Aorta (tissue), 5 donors: ENCODE measurements at places on chromosomes 7 and 10. TPM values are rescaled to one million over a fixed set of nuclear protein-coding genes. Genes with fewer than 3 reads are reported as not detected.

DNA sequence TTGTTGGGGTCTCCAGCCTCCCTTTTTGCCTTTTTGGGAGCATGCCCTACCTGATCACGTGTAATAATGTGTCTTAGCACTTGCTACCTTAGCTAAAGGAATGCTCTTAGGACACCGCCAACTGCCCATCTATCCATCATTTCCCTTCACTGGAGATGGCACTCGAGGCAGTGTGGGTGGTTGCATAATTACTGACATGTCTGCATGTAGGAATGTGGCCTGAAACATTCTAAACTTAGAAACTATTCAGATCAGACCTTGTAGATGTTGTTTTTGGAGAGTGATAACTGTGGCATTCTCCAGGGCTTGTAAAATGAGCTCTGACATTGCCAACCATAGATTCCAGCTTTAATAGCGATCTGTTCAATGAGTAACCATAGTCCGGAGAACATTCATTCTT is 365.8 kb downstream of the BBS9 start:
- peaks cover 11% of the 10 kb centered on the region for H3K4me1 ChIP-seq
- H3K27me3 ChIP-seq, result no peaks in the 10 kb centered on the region
- H3K4me3 ChIP-seq, result no peak overlapping the region
- H3K27ac ChIP-seq, result no peak overlapping the region
- H3K36me3 ChIP-seq, result no peaks in the 10 kb centered on the region

- H3K27ac ChIP-seq, result no peak overlapping the region
- H3K27me3 ChIP-seq, result no peaks in the 10 kb centered on the region
- no peak for DNase-seq
- H3K4me1 ChIP-seq, result no peaks in the 10 kb centered on the region
Observed at GRCh38 chr10:28858646-28859045, 181.3 kb downstream of the BAMBI start.

GRCh38 chr7:152354061-152354460 is 81.7 kb downstream of the KMT2C start:
- DNase-seq, result no peak
- no peak overlapping the region for H3K27ac ChIP-seq
- H3K36me3 ChIP-seq, result no peaks in the 10 kb centered on the region
- H3K4me3 ChIP-seq, result no peak overlapping the region
- H3K27me3 ChIP-seq, result no peaks in the 10 kb centered on the region
- peaks cover 2% of the 10 kb centered on the region for H3K4me1 ChIP-seq

DNA sequence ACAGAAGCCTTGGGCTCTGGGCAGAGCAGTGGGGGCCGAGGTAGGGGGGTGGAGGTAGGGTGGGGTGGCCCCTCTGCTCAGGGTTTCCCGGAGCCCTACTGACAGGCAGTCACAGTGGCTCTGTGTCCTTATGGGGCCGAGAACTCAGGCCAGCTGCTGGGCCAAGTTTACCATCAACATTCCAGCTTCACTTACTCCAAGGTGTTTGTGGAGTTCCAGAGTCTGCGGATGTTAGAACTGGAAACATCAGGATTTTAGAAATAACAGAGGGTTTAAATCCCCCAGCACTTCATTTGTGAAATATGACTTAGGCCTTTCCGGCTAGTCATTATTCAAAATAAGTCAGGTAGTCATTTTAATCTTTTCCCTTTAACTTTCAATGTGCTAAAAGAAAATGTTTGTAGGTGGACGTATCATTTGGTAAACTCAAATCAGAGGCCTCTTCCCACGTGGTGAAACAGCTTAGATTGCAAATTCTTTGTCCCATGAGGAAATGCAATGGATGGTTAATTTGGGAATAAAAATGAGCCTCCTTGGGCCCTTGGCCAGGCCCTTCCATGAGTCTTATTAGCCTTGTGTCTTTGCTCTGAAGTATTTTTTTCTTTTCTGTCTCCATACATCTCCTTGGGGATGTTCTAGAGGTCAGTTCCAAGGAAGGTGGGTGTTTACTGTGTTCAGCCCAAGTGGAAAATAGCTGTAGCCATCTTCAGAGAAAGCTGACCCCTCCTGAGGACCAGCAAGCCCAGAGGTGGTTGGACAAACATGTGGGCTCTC is 99.6 kb upstream of the BTBD16 start:
- no peak for DNase-seq
- H3K27ac ChIP-seq, result no peak overlapping the region
- H3K36me3 ChIP-seq, result no peaks in the 10 kb centered on the region
- no peaks in the 10 kb centered on the region for H3K27me3 ChIP-seq
- H3K4me3 ChIP-seq, result no peak overlapping the region

DNA sequence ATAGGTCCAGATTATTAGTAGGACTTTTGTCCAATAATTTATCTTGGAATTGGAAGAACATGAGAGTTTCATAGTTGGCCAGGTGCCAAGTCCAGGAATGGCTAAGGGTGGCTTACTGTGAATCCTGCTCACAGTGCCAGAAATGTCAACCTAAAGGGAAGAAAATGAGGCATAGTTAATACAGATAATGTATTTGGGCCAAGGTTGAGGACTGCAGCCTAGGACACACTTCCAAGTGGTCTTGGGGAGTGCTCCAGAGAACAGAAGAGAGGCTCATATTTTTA is 78.2 kb downstream of the MAPK8 start:
- H3K4me3 ChIP-seq, result no peak overlapping the region
- H3K36me3 ChIP-seq, result no peaks in the 10 kb centered on the region
- DNase-seq, result no peak
- H3K27me3 ChIP-seq, result no peaks in the 10 kb centered on the region
- H3K4me1 ChIP-seq, result peaks cover 2% of the 10 kb centered on the region

- DNase-seq, result no peak
- H3K27ac ChIP-seq, result no peak overlapping the region
- H3K4me1 ChIP-seq, result no peaks in the 10 kb centered on the region
- no peaks in the 10 kb centered on the region for H3K27me3 ChIP-seq
- no peak overlapping the region for H3K4me3 ChIP-seq
Observed at GRCh38 chr7:135811506-135811905, 62.9 kb upstream of the FAM180A start.

The ADAM12 gene
- total RNA-seq, result 5.5 TPM

The CYCS gene
- total RNA-seq, result 63.8 TPM

The DNAJC30 gene
- 7.8 TPM for total RNA-seq

GRCh38 chr7:142793156-142793555 is 22.4 kb downstream of the PRSS2 start:
- peaks cover 1% of the 10 kb centered on the region for H3K27me3 ChIP-seq
- no peak overlapping the region for H3K27ac ChIP-seq
- no peak overlapping the region for H3K4me3 ChIP-seq
- no peak for DNase-seq
- H3K4me1 ChIP-seq, result no peaks in the 10 kb centered on the region

- DNase-seq, result no peak
- H3K4me3 ChIP-seq, result no peak overlapping the region
- no peaks in the 10 kb centered on the region for H3K36me3 ChIP-seq
Observed at GRCh38 chr7:155594163-155594732, 47.9 kb upstream of the CNPY1 start.

- no peaks in the 10 kb centered on the region for H3K36me3 ChIP-seq
- no peak overlapping the region for H3K27ac ChIP-seq
- no peaks in the 10 kb centered on the region for H3K4me1 ChIP-seq
- no peaks in the 10 kb centered on the region for H3K27me3 ChIP-seq
- H3K4me3 ChIP-seq, result no peak overlapping the region
Observed at GRCh38 chr7:68306692-68307107, 1291.6 kb upstream of the AUTS2 start.

DNA sequence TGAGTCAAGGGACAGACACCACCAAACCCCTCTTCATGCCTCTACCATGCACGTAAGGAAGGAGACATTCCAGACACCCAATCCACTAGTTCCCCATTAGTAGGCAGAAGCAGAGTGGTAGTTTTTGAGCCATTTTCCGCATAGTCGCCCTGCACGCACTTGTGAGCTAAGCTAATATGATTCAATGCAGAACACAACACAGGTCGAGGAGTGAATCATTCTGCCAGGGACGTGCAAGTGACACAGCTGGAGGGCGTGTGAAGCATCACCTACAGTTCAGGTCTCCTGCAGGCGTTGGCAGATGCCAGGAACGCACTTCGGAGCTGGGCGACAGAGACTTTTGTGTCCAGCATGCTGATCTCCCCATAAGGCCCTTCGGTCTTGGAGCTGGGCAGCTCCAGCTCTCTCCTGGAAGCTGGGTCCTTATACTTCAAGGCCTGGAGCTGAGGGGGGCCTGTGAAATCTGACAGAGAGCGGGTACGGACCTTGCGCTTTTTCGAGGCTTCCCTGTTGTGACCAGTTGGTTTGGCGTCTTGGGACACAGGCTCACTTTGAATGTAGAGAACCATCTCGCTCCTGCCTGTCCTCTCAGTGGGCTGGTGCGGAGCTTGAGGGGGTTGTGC is 102.4 kb downstream of the SVIL start:
- H3K4me1 ChIP-seq, result peaks cover 11% of the 10 kb centered on the region
- H3K27me3 ChIP-seq, result no peaks in the 10 kb centered on the region
- no peak overlapping the region for H3K27ac ChIP-seq
- no peak for DNase-seq
- no peak overlapping the region for H3K4me3 ChIP-seq

GRCh38 chr10:124129471-124129870 is 36.1 kb upstream of the CHST15 start:
- no peak overlapping the region for H3K4me3 ChIP-seq
- H3K4me1 ChIP-seq, result no peaks in the 10 kb centered on the region
- H3K27me3 ChIP-seq, result no peaks in the 10 kb centered on the region
- DNase-seq, result no peak
- no peak overlapping the region for H3K27ac ChIP-seq
- no peaks in the 10 kb centered on the region for H3K36me3 ChIP-seq

The GPR26 gene
- total RNA-seq, result not detected

- no peaks in the 10 kb centered on the region for H3K36me3 ChIP-seq
- DNase-seq, result no peak
- no peaks in the 10 kb centered on the region for H3K27me3 ChIP-seq
- H3K4me3 ChIP-seq, result no peak overlapping the region
Observed at GRCh38 chr10:113139699-113140098, 189.7 kb downstream of the TCF7L2 start.

The ABCF2 gene
- total RNA-seq, result 25.8 TPM

GRCh38 chr10:94224656-94225055 is 138.1 kb downstream of the NOC3L start:
- H3K27me3 ChIP-seq, result no peaks in the 10 kb centered on the region
- no peak for DNase-seq
- H3K4me3 ChIP-seq, result no peak overlapping the region
- no peaks in the 10 kb centered on the region for H3K4me1 ChIP-seq
- H3K36me3 ChIP-seq, result peaks cover 2% of the 10 kb centered on the region

- H3K27me3 ChIP-seq, result no peaks in the 10 kb centered on the region
- H3K27ac ChIP-seq, result no peak overlapping the region
- no peak for DNase-seq
- no peak overlapping the region for H3K4me3 ChIP-seq
- no peaks in the 10 kb centered on the region for H3K4me1 ChIP-seq
- H3K36me3 ChIP-seq, result no peaks in the 10 kb centered on the region
Observed at GRCh38 chr10:5833814-5834213, 20.6 kb upstream of the GDI2 start.

The ADAP1 gene
- 11.9 TPM for total RNA-seq

GRCh38 chr7:158034571-158034970 is 553.1 kb downstream of the PTPRN2 start:
- H3K36me3 ChIP-seq, result no peaks in the 10 kb centered on the region
- DNase-seq, result no peak
- no peaks in the 10 kb centered on the region for H3K4me1 ChIP-seq
- no peak overlapping the region for H3K4me3 ChIP-seq
- H3K27ac ChIP-seq, result no peak overlapping the region

GRCh38 chr7:6558837-6559236 is 7.6 kb upstream of the GRID2IP start:
- no peak overlapping the region for H3K4me3 ChIP-seq
- H3K4me1 ChIP-seq, result no peaks in the 10 kb centered on the region
- no peaks in the 10 kb centered on the region for H3K27me3 ChIP-seq
- no peak overlapping the region for H3K27ac ChIP-seq

DNA sequence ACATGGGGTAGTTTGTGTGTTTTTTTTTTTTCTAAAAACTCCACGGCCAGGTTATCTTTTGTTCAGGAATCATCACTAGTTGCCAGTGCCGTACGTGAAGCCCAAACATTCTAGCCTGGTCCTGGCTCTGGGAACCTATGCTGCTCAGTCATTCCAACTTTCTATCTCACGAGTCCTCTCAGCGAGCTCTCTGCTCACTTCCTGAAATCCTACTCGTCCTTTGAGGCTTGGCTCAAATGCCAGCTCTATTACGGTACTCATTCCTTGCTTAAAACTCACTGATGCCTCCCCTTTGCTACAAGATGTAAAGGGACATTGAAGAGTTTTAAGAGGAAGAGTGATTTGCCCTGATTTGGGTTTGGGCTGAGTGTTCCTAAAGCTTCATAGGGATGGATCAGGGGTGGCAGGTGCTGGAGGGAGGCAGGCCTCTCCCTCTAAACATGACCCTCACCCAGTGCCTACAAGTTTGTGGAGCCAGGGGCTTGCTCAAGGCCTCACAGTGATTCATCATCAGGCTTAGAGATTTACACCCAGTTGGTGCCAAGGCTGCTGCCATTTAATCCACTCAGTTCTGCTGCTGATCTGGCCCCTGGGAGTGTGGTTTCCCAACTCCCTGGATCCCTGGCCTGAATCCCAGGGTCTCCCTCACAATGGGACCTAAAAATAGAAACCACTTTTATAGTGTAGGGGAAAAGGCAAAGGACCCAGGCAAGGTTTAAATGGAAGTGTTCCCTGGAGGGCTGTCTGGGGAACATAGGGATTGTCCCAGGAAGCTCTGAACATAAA is 46.1 kb upstream of the R3HCC1L start:
- H3K4me3 ChIP-seq, result no peak overlapping the region
- H3K27ac ChIP-seq, result no peak overlapping the region
- no peaks in the 10 kb centered on the region for H3K36me3 ChIP-seq
- no peaks in the 10 kb centered on the region for H3K27me3 ChIP-seq
- H3K4me1 ChIP-seq, result no peaks in the 10 kb centered on the region

- H3K4me1 ChIP-seq, result no peaks in the 10 kb centered on the region
- no peak for DNase-seq
Observed at GRCh38 chr7:45665172-45665571, 91.0 kb downstream of the ADCY1 start.

DNA sequence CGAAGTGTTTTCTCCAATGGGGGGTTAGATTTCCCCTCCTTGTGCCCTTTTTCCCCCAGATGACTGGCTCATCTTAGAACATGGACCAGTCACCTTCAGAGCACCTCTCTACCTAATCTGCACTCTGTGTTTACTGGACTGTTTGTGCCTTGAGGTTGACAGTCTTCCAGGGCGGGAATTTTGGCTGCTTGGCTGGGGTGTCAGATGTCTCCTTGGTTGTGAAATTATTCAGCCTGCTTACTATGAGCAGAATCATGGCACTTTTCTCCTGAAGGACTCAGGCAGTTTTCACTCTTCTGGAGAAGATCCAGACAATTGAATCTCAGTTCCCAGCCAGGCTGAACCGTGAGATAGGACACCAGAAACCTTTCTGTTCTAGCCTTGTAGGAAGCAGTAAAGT is 60.3 kb upstream of the NFKB2 start:
- no peaks in the 10 kb centered on the region for H3K27me3 ChIP-seq
- no peaks in the 10 kb centered on the region for H3K4me1 ChIP-seq
- no peak overlapping the region for H3K27ac ChIP-seq
- DNase-seq, result no peak
- no peak overlapping the region for H3K4me3 ChIP-seq

- H3K4me3 ChIP-seq, result no peak overlapping the region
- no peak for DNase-seq
- H3K27me3 ChIP-seq, result no peaks in the 10 kb centered on the region
- H3K27ac ChIP-seq, result no peak overlapping the region
Observed at GRCh38 chr10:14498326-14498725, 167.6 kb upstream of the FRMD4A start.

- DNase-seq, result no peak
- no peaks in the 10 kb centered on the region for H3K4me1 ChIP-seq
- no peaks in the 10 kb centered on the region for H3K36me3 ChIP-seq
- H3K27me3 ChIP-seq, result no peaks in the 10 kb centered on the region
Observed at GRCh38 chr10:31157123-31158010, 125.7 kb upstream of the ZNF438 start.

GRCh38 chr10:124656113-124656490 is 88.1 kb downstream of the FAM53B start:
- no peak overlapping the region for H3K4me3 ChIP-seq
- H3K27me3 ChIP-seq, result no peaks in the 10 kb centered on the region
- DNase-seq, result no peak
- no peak overlapping the region for H3K27ac ChIP-seq
